Stimulated activated CD4-positive, alpha-beta T cell treated with anti-CD3 and anti-CD28 coated beads, Interleukin-1b, Interleukin-23, amount 100 ng/mL, for 4 hours (primary cell): ENCODE measurements at places on chromosomes 2 and 18.

DNA sequence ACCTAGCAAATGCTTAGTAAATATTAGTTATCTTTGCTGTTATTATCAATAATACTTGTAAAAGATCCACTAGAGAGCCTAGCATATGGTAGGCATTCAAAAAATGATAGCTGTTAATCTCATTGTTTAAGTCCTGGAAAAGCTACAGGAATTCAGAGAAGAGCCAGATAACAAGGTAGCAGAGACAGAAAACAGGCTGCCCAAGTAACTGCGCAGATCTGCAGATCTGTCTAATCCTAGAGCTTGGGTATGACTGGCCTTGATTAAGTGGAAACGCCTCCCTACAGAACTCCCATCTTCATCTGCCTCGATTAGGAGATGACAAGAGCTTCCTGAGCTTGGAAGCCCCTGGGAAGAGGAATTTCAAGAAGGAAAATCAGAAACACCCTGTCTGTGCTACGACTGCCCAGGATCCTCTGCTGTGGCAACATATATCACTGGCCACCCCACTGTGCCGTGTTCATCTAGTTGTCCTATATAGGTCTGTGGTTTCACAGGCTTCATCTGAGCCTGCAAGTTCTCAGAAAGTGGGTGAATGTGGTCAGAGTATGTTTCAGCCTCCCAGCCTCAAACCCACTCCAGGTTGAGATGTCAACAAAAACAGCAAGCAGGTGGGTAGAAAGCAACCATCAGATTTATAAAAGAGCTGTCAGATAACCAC lies 151.5 kb upstream of the PKDCC start:
- DNase-seq, result no peak

- no peak for DNase-seq
Observed at GRCh38 chr2:24175631-24176187, 856 bp downstream of the FAM228A start.

DNA sequence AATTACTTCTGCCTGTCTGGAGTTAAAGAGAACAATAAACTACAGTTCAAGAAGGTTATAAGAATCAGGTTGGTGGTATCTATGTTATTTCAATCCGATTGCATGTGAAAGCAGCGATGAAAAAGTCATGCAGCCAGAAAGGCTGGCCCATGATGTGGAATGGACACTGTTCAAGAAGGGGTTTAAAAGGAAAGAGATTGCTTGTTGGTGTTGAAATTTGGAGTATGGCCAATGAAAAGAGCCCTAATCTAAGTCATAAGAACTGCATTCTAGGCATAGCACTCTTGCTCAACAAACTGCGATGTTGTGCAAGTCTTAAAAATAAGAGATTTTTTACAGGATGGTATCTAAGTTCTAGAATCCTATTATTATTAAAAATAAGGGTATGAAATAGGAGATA lies 61.3 kb downstream of the EFEMP1 start:
- DNase-seq, result no peak

- DNase-seq, result no peak
Observed at GRCh38 chr2:37976411-37976810, 51.3 kb downstream of the RMDN2 start.

DNA sequence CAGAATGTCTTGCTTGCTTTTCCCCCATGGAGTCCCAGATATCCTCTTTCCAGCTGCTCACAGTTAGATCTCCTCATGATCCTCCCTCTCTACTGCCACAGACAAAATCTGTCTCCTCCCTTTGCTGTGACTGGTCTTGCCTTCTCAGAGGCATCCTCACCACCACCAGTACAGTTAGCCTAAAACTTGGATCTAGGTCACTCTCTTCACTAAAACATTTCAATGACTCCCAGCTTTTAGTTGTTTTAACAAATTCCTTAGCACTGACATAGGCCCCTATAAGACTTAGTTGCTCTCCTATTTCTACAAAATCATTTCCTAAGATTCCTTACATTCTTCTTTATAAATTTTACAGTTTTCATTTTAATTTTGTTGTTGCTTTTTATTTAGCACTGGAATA lies 734.2 kb upstream of the CHAC2 start:
- no peak for DNase-seq

- DNase-seq, result no peak
Observed at GRCh38 chr18:58132595-58133261, 88.7 kb downstream of the NEDD4L start.

GRCh38 chr18:67514465-67514864 lies 2.1 kb downstream of the DSEL start:
- no peak for DNase-seq

GRCh38 chr2:52805901-52806410 lies 961.6 kb upstream of the CHAC2 start:
- DNase-seq, result no peak

DNA sequence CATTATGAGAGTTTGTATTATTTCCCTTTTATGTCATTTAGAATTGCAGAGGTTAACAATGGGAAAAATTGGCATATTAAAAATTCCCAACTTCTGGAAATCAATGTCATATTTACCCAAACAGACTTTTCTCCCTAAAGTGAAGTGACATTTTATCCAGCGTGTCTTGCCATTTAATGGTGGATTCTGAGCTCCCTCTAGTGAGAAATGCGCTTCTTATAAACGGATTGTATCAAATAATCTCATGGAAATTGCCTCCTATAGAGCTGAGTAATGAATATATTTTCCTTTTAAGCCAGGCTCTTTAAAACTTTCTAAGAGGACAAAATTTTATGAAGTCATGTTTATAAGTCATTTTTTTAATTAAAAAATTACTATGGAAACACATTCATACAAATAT lies 5.7 kb upstream of the GCFC2 start:
- DNase-seq, result no peak

GRCh38 chr2:200975672-200976071 lies 12.2 kb upstream of the ORC2 start:
- no peak for DNase-seq

- DNase-seq, result no peak
Observed at GRCh38 chr2:81247648-81248047, 943.1 kb upstream of the LRRTM1 start.

DNA sequence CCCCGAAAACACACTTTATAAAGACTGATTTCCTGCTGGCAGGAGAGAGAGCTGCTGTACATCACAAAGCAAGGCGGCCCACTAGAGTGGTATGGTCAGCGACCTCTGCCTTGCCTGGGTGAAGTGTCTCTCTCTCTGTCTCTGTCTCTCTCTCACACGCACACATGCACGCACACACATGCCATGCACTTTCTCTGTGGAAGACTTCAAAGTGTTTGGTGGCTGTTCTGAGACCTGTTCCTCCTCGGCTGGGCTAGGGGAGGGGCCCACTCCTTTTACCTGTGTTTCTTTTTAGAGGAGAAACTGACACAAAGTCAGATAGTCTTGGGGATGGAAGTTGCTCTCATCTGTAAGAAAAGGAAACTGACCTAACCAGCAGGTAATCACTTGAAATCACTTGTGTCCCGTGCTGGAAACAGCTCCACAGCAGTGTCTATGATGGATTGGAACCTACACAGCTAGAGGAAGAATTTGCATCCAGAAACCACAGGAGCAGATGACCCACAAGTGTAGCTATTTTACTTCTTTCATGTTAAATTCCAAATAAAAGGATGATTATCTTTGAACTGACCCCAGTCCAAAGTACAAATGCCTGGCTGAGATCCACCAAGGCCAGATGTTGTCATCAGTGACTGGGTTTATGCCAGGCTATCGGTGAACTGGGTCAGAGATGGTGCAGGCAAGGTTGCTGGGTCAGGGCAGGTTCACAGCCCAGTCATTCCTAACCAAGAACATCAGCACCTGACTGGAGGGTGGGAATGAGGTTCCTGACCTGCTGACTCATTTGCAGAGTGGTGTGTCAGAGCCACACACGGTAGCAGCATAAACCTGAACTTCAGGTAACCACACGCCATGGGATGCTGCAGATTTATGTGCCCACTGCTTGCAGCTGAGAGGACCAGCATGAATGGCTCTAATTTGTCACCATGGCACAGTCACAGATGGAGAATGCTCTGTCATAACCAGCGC lies 63.0 kb downstream of the NPAS2 start:
- DNase-seq, result no peak

GRCh38 chr2:96940001-96940615 lies 46.3 kb downstream of the FAM178B start:
- DNase-seq, result no peak

GRCh38 chr2:150620855-150621254 lies 133.4 kb upstream of the RND3 start:
- no peak for DNase-seq

DNA sequence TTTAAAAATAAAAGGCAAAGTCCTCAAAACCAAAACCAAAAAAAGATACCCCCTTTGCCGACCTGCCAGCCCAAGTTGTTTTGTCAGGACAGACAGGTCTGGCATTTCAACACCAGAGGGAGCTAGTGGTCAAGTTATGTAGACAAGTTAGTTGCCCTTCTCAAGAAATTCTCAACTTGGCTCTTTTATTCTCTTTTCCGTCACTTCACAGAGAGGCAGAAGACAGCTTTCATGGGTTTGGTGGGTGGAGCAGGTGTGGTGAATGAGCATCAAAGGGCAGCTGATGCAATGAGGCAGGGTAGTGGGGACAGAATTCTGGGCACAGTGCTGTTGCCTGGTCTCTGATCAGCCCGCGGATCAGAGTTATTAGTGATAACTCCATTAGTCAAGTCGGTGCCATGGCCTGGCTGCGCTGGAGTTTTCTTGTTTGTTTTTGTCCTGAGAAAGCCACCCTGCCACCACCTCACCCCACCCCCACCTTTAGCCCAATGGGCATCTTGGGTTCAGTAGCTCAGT lies 303.7 kb upstream of the EPAS1 start:
- peak; percentile 15 for DNase-seq

DNA sequence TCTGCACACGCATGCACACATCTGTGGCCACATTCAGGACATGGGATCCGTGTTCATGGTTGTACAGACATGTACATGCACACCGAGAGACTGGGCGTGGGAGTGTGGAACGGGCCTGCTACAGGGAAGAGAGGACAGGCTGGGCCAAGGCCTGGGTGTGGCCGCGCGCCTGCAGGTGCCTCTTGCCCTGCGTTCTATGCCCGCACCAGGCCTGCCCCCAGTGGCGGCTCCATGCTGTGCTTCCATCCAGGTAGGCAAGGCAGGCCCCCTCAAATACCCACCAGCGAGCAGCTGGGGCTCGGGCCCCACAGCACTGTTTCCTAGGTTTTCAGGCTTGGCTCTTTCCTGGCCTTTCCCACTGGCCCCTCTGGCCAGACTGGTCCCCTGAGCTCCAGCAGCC lies 15.5 kb upstream of the PTMA start:
- no peak for DNase-seq

- DNase-seq, result no peak
Observed at GRCh38 chr18:60189856-60190255, 182.7 kb downstream of the MC4R start.

DNA sequence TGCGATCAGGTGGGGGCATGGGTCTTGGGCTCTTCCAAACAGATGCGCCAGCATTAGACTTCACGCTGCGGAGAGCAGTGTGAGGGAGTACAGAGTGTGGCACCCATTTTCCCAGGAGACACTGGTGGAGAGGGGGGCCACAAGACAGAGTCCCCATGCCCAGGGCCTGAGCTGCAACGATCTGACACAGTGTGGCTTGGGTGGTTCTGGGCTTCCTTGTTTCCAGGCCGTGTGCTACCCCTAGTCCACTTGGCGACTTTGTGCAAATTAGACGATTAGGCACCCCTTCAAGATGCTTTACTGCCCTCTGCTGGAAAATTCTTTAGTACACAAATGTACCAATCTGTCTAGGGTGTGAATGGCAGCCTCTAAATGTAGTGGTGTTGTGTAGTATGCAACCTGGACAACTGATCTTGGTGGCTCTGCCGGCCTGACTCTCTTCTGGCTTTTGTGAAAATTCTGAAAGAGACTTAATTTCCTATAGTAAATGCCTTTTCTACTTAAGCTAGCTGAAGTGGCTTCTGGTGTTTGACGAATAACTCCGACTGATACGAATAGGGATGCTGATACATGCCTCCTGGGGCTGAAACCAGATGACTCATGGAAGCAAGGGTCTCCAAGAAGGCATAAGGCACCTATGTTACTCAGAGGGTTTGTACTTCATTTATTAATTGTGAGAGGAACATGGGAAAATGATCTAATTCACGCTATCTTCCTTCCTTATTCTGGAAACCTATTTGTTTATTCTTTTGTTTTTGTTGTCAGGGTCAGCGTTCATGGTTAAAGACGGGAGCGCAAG lies 92.3 kb upstream of the SMAD2 start:
- DNase-seq, result no peak

DNA sequence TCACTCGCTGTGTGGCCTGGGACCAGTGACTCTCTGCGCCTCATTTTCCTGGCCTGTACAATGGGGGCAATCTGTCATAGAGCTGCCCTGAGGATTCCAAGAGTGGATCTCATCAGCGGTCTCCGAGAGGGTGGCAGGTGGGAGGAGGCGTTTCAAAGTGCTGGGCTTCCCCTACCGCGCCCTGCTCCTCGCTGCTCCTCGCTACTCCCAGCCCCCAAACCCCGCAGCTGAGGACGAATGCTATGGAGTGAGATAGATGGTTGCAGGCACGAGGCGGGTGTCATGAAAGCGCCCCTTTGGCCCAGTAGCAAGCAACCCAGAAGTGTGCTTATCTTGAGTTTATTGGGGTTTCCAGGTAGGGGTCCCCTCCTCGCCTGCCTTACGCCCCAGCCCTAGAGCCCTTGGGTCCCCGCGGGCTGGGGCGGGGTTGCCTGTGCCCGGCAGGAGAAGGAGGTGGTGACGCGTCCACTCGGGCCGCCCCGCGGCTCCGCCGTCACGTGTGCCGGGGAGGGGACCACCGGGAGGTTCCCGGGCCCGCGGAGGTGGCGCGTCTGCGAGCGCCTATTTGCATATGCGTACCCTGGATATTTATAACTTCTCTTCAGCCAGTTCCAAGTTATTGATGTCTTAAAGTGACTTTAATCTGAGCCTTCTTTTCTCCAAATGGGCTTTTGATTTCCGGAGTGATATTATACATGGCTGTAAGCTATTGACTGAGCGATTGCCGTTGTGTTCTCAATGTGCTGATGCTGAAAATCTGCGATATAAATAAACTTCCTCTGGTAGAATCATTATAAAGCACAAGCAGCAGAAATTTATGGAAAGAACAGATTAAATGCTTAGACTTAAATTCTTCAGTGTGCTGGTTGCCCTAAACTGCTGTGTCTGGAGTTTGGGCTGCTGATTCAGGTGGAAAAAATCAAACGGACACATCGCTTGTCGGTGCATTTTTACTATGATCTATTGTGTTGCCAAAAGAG lies 263.7 kb downstream of the ATAD2B start:
- DNase-seq, result no peak

DNA sequence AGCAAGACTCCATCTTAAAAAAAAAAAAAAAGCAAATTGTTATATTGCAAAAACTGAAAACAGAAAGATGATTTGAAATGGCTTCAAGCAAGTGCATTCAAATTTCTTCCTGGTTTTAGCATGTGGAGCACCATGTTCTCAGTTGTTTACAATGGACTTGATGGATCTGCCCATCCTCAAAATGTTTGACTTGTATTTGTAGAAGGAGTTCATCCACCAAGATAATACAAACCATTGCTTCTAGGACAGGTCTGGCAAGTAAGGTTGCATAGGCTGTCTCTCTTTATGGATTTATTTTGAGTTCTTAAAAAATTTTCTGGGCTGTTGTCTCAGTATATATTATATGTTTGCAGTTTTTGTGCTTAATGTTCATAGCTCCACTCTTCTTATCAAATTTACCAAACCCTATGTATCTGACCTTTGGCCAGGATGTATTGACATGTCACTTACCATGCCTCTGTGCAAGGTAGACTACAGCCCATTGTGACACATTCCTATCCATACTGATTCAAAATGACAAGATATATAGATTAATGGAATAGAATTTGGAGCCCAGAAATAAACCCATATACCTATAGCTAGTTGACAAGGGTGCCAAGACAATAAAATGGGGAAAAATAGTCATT lies 21.7 kb upstream of the ZCCHC2 start:
- DNase-seq, result no peak
